ENCODE measurements at places on chromosomes 3 and 15. TPM values are rescaled to one million over a fixed set of nuclear protein-coding genes. Genes with fewer than 3 reads are reported as not detected.

SERPINI2 gene
- 0.13 TPM for total RNA-seq

CHCHD4 gene
- 5.3 TPM for total RNA-seq

APH1B gene
- 27.4 TPM for total RNA-seq

GUCA1C gene
- not detected for total RNA-seq

LRRC49 gene
- total RNA-seq = 0.69 TPM

CKMT1A gene
- total RNA-seq = not detected

CASR gene
- not detected for total RNA-seq

FAIM gene
- total RNA-seq = 3.0 TPM

PPARG gene
- 0.35 TPM for total RNA-seq

LCTL gene
- total RNA-seq = not detected

RASGRF1 gene
- not detected for total RNA-seq

GOLGA6B gene
- not detected for total RNA-seq

AADACL2 gene
- total RNA-seq = not detected

TMEM42 gene
- total RNA-seq = 25.3 TPM

ST3GAL6 gene
- 0.55 TPM for total RNA-seq

FHIT gene
- total RNA-seq = 55.1 TPM

LEO1 gene
- total RNA-seq = 10.0 TPM

ZBTB47 gene
- 1.2 TPM for total RNA-seq

RARRES1 gene
- total RNA-seq = not detected

RTP1 gene
- not detected for total RNA-seq

CD200 gene
- 1.3 TPM for total RNA-seq

ULK3 gene
- total RNA-seq = 112 TPM

SNUPN gene
- total RNA-seq = 20.4 TPM

LTF gene
- not detected for total RNA-seq

SEC11A gene
- 66.5 TPM for total RNA-seq

DUOX1 gene
- 0.21 TPM for total RNA-seq

GALNT15 gene
- 0.06 TPM for total RNA-seq

DISP2 gene
- 1.4 TPM for total RNA-seq

SLC27A2 gene
- 1.1 TPM for total RNA-seq

PIGZ gene
- total RNA-seq = 0.72 TPM

REC114 gene
- not detected for total RNA-seq

ITGA11 gene
- 0.07 TPM for total RNA-seq

RASGRP1 gene
- total RNA-seq = 124 TPM

ITIH1 gene
- not detected for total RNA-seq

GRAMD1C gene
- 0.43 TPM for total RNA-seq

SLC49A4 gene
- 6.6 TPM for total RNA-seq

NOX5 gene
- 0.10 TPM for total RNA-seq

All from T-cell (primary cell).